SHP77 treated with DMSO at 0.1 percent for 48 hours (cell line): ENCODE measurements at places on chromosomes 6 and 20.

GRCh38 chr6:104754788-104755409, 104.8 kb downstream of the HACE1 start:
- no peak for DNase-seq

GRCh38 chr20:25567286-25567685, 18.0 kb downstream of the NINL start:
- no peak for DNase-seq

DNA sequence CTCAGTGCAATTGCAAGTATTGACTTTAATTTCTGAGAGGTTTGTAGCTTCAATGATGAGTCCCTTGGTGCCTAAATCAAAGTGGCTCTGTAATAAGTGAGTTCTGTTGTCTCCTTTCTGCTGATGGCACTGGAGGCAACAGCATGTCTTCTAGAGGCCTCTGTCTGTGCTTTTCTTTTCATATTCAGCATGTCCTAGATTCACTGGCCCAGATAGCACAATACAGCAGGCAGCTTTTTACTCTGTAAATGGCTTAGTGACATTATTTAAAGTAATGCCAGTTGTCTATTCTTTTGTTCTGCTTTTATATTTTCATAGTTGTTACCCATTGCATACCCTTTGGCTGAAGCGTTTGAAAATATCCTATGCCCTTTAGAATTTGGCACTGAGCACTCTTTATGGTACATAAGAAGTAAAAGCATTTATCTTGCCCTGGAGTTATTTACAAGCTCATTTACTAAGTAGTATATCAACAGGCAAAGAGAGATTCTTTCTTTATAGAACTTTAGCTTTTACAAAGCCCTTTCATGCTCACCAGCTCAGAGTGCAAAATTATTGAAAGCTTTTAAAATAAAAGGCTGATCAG, 271.5 kb upstream of the KCNQ5 start:
- no peak for DNase-seq

DNA sequence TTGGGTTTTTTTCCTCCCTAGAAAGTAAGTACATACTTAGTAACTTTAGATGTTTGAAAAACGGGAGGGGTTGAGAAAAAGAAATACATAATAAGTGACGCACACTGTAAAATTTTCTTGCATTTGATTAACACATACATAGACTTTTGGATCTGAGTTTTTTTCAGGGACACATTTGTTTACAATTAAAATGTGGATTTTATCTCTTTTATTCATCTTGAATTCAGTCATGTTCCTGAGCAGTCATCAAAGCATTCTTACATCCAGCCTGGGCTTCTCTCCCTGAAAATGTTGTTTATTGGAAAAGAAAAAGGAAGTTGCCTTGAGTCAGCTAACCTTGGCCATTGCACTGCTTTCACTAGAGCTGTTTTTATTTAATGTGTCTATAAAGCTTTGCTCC, 8.7 kb upstream of the RPP40 start:
- DNase-seq, result no peak

GRCh38 chr6:166707045-166707444, 80.0 kb upstream of the RPS6KA2 start:
- DNase-seq, result peak; percentile 50

DNA sequence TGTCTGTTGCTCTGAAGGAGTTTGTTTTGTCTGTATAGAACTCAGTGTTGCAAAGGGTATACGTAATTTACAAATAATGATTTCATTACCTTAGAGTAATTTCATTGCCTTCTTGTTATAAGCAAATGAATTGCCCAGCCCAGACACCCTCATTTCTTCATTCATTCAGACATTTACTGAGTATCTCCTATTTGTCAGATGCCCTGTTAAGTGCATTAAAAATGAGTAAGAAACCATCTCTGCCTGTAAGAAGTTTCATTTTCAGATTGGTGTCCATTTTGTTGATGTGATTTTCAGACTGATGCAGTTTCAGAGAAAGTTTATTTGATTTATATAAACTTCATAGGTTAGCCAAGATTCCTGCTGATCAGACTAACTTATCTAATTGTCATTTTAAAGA, 429.3 kb downstream of the PHF3 start:
- DNase-seq, result no peak

- no peak for DNase-seq
These were observed 84.7 kb upstream of the ENPP5 start for GRCh38 chr6:46255528-46255927.

- no peak for DNase-seq
These were observed 96.1 kb downstream of the NUS1 start for GRCh38 chr6:117771403-117771802.

GRCh38 chr20:5030348-5031205, 29.3 kb upstream of the SLC23A2 start:
- no peak for DNase-seq

- DNase-seq, result no peak
These were observed 156.4 kb downstream of the ASCC3 start for GRCh38 chr6:100724696-100725095.

DNA sequence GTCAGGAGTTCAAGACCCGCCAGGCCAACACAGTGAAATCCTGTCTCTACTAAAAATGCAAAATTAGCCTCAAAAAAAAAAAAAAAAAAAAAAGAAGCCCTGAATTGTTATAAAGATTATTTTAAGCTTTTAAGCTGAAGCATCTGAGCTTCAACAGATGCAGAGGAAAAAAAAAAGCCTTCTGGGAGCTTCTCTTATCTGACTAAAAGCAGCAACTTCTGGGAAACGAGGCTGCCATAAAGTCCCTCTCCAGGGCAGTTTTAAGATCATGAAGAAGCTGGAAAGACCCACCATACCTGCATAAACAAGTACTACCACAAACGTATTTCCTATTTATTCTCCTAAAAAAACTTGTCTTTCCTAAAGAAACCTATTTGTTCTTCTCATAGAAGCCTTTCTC, 3.6 kb downstream of the SERINC3 start:
- DNase-seq, result no peak

GRCh38 chr6:43687079-43687436, 533 bp downstream of the MRPS18A start:
- DNase-seq, result no peak

GRCh38 chr20:2302384-2303060, 6.7 kb downstream of the TGM3 start:
- no peak for DNase-seq

DNA sequence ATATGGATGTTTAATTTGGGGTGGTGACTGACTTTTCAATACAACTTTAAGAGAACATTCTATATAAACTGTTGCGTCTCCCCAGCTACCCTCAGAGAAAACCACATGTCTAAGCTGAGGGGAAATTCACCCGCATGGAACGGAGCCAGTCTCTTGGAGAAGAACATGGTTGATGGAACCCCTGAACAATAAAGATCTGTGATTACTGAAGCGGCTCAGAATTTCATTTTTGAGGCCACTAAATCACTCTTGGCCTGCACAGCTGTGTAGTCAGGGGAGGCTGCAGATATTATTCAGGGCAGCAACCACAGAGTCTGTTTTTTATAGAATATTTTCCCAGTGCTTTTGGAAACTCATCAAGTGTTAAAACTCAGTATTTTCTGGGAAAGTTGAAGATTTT, 73.8 kb downstream of the EYA4 start:
- DNase-seq, result no peak

- DNase-seq, result no peak
These were observed 473.4 kb upstream of the MARCKS start for GRCh38 chr6:113383701-113384100.

DNA sequence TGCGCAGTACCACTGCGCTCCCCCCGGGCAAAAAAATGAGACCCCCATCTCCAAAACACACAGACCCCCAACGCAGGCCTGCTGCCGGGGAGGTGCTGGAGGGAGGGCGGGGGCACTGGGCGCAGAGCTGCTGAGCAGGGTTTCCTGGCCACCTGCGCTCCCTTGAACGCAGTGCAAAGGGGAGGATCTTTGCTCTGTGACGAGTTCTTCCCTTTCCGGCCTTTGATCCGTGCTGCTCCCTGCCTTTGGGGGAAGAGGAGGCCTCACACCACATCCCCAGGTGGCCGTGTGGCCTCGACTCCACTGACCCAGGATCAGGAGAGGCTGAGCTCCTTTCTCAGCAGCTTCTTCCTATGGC, 8.9 kb upstream of the COL20A1 start:
- no peak for DNase-seq

- no peak for DNase-seq
These were observed 30.7 kb downstream of the PAK5 start for GRCh38 chr20:9808166-9808565.

DNA sequence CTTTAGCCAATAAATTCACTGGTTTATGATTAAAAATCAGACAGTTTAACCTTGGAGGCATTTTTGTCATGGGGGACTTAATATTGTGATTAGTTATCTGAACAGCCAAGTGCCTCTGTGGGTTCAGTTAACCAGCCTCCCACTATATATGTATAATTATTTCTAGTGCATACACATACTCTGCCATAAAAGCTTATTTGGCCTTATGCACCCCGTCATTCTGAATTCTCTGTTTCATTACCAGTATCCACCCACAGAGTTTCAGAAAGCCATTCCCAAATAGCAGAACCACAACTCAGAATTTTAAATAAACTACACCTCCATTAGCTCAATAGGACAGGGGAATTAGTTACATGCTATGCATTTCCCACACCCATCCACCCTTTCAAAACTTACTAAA, 279.7 kb downstream of the ZFAND3 start:
- DNase-seq, result no peak

DNA sequence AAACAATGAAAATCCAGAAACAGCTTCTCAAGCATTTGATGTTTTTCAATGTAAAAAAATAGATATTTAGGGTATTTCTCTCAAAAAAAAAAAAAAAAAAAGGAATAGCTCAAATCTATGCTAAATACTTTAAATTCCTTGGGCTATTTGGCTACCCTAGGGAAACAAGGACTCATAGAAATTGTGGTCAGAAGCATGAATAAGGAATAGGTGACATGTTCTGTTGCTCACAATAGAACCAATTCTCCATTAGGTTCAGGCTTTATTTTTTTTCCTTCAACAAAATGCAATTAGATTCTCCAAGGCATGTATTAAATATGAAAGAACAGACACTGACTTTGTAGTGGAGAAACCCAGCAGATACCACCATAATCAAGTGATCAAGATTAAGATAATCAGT, 904.3 kb upstream of the FLRT3 start:
- no peak for DNase-seq

- DNase-seq, result no peak
These were observed 48.4 kb upstream of the PTGIS start for GRCh38 chr20:49616154-49617007.

- DNase-seq, result no peak
These were observed 33.3 kb downstream of the SLX4IP start for GRCh38 chr20:10468340-10468845.

DNA sequence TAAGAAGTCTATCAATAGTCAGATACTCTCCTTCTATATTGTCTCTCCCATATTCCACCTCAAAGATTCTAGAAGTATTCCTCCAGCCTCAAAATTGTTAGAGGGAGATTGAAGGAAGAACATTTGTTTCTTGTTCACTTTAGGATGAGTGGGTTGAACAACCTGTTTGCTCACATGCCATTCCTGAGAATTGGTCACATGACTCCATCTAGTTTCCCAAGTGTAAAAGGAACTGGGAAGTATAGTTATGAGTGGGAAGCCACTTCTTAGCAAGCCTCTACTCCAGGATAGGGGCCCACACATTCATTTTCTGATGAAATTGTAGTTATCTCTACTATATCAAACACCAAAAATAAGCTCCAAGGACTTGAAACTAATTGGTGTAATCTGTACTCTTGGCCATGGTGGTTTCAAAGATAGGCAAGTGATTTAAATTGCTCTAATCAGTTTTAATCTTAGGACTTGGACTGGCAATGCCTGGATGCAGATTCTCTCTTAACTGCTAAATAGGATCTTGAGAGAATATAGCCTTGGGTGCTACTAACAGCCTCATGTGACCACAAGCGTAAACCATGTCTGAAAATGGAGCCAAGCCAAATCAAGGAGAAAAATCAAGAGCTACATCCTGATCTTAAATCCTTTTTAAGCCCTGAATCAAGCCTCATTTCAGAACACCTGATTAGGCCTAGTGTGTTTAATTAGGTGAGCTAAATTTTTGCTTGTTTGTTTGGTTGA, 758.7 kb upstream of the MAN1A1 start:
- no peak for DNase-seq

DNA sequence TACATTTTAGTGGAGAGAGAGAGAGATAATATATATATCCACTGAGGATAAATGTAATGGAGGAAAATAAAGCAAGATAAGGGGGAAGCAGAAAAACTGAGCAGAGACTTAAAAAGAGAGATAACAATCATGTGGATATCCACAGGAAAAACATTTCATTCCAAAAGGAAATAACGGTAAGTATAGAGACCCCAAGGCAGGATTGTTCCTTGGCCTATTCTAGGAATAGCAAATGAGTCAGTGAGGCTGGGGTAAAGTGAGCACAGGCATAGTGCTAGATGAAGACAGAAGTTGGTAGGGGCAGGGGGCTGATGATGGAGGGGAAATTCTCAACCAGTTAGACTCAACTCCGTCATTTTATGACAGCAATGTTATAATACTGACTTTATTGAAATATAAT, 11.2 kb downstream of the CDC40 start:
- DNase-seq, result no peak

DNA sequence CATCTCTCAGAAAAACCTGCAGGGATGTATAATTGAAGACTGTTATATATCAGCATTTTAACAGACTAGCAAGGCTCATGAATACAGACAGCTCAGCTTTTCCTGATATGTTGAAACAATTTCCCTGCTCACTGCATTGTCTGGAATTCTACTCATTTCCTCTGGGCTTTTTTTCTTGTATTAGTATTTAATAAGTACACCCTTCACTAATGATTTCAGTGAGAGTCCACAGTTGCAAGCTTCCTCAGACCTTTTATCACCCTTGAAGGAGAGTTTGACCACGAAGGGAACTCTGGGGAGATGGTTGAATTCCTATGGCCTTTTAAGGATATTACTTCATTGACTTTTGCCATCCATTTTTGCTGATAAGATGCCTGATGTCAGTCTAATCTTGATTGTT, 248.7 kb downstream of the ADGB start:
- DNase-seq, result no peak

DNA sequence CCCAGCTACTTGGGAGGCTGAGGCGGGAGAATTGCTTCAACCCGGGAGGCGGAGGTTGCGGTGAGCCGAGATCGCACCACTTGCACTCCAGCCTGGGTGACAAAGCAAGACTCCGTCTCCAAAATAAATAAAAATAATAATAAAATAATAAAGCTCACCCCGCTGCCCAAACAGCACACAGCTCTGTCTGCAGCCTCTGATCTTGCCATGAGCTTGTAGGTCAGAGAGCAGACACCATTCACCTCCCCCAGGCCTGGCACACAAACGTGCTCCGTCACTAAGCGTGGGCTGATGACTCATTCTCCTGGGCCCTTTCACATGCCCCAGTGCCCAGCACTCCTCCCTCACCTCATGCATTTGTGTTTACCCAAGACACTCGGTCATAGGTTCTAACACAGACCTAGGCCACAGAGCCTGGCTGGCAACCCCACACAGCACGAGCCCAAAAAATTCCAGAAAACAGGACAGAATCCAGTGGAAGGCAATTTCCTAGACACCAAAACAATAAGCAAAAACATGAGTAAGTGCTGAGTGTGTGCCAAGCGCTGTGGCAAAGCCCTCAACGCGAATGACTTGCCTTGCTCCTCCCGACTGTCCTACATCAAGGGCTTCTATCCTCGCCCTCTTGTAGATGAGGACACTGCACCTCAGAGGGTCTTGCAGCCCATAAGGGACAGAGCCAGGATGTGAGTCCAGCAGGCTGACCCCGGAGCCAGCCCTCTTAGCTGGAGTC, 18.0 kb downstream of the ATP9A start:
- DNase-seq, result peak; percentile 76
